ENCODE measurements at places on chromosomes 12 and 14. TPM values are rescaled to one million over a fixed set of nuclear protein-coding genes. Genes with fewer than 3 reads are reported as not detected.

- ATAC-seq: no peak
Observed at GRCh38 chr12:15830538-15830937, 41.4 kb upstream of the EPS8 start.

Gene ACTR6
- 28.5 TPM for total RNA-seq

DNA sequence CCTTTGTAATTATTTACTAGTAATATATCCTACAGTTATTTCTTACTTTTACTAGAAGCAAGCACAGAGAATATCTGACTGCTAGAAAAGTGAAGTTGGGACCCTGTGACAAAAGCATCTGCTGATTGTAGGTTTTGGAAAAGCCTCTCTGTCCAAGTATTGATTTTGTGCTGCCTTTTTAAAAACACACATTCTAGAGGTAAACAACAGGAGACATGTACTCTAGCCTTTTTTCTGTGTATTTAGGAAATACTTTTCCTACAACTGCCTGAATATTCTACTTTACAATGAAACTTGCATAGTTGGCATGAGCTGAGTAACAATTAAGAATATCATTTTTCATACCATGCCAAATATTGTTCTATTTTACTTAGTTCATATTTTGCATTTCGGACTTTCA is 1249.0 kb downstream of the SLC16A7 start:
- no peak for ATAC-seq

Gene SRGAP1
- 10.6 TPM for total RNA-seq

DNA sequence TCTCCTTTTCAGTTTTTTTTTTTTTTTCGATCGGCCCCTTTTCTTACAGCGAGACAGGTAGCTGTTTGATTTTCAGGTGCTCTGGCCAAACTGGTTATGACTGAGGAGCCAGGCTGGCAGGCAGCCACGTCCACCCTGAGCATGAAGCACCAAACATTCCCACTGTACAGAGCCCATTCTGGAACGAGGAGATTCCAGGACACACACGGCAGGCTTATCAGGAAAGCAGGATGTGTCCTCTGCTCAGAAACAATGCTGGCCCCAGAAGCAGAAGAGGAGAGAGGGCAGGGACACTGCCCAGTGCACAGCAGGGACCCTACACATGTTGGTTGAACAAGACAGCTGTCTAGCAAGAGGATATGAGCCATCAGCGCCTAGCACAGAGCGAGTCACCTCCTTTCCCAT is 3.7 kb upstream of the KRT2 start:
- no peak for ATAC-seq

- no peak for ATAC-seq
Observed at GRCh38 chr12:80589077-80589476, 118.4 kb upstream of the MYF6 start.

Gene FOXM1
- total RNA-seq: 23.4 TPM

DNA sequence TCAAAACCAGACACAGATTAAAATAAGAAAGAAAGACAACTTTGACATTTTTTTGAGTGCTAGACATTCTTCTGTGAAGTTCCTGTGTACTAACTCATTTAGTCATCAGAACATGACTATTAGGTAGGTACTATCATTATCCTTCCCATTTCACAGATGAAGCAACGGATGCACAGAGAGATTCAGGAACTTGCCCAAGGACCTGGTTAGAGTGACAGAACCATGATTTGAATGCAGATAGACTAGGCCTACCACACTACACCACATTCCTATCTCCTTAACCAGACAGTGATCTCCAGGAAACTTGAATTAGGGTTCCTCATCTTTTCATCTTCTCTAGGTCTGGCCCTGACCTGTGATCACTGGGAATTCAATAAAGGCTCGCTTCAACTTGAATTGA is 54.4 kb upstream of the MED13L start:
- ATAC-seq: no peak
